ENCODE measurements at places on chromosomes 1 and 21.

GRCh38 chr1:147673406-147673805 lies 3.1 kb upstream of the ACP6 start:
- peak; percentile 13 for DNase-seq

GRCh38 chr1:11570821-11571380 lies 83.3 kb downstream of the FBXO2 start:
- DNase-seq, result no peak

DNA sequence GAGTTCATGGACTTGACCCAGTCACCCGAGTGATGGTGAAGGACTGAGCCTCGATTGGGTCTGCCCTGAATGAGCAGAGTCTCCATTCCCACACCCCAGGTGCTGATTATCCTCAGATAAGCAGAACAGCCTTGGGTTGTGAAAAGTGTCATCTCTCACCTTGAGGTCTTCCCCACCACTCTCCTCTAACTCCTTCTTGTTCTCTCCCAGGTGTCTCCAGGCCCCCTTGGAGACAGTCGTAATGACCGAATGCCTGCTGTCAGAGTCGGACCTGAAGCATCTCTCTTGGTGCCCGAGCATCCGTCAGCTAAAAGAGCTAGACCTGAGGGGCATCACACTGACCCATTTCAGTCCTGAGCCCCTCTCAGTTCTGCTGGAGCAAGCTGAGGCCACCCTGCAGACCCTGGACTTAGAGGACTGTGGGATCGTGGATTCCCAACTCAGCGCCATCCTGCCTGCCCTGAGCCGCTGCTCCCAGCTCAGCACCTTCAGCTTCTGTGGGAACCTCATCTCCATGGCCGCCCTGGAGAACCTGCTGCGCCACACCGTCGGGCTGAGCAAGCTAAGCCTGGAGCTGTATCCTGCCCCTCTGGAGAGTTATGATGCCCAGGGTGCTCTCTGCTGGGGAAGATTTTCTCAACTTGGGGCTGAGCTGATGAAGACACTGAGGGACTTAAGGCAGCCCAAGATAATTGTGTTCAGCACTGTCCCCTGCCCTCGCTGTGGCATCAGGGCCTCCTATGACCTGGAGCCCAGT lies 3.4 kb downstream of the PRAMEF12 start:
- no peak for DNase-seq

GRCh38 chr1:228778466-228778865 lies 43.2 kb downstream of the RHOU start:
- DNase-seq, result no peak

GRCh38 chr1:230822092-230822581 lies 46.2 kb downstream of the C1orf198 start:
- DNase-seq, result peak; percentile 66
